ENCODE measurements at places on chromosomes 4 and X.

- DNase-seq, result no peak
Measured at GRCh38 chr4:123401271-123402120, 4.9 kb downstream of the SPRY1 start.

- no peak for DNase-seq
Measured at GRCh38 chr4:175385797-175386196, 426.3 kb downstream of the GPM6A start.

GRCh38 chr4:184506527-184507121 is 32.3 kb upstream of the IRF2 start:
- peak; percentile 80 for DNase-seq

DNA sequence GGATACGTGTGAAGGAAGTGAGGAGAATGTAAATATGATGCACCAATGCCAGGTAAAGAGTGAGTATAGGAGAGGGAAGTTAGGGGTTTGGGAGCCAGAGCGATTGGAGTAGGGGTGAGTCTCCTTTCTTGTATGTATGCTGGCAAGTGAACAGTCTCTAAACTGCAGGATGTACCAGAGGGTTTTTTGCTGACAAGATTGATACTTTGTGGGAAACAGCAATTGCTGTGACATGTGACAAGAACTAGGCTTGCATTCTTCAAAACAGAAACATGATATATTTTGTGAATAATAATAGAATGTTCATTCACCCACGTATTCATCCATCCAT is 706 bp downstream of the CHIC1 start:
- DNase-seq, result no peak

DNA sequence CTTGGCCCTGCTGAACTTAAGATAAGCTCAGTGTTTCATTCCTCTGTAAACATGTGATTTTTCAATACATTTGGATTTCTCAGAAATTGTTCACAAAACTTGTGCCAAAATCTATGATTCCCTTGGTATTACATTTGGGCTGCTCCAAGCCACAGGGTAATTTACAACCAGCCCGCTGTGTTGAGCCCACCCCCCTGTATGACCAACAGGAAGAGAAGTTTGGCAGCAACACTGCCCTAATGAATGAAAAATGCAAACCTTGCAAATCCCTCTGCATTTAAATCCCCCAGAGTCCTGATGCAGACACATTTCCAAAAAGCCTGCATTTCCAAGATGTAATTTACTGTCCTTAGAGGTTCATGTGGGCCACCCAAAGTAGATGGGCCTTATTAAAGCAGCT is 34.1 kb upstream of the GAB1 start:
- DNase-seq, result no peak

- DNase-seq, result no peak
Measured at GRCh38 chr4:6772223-6772928, 10.2 kb upstream of the KIAA0232 start.

- DNase-seq, result no peak
Measured at GRCh38 chr4:109624536-109624935, 64.5 kb downstream of the MCUB start.

- DNase-seq, result no peak
Measured at GRCh38 chr4:89904524-89904923, 9.9 kb downstream of the MMRN1 start.

DNA sequence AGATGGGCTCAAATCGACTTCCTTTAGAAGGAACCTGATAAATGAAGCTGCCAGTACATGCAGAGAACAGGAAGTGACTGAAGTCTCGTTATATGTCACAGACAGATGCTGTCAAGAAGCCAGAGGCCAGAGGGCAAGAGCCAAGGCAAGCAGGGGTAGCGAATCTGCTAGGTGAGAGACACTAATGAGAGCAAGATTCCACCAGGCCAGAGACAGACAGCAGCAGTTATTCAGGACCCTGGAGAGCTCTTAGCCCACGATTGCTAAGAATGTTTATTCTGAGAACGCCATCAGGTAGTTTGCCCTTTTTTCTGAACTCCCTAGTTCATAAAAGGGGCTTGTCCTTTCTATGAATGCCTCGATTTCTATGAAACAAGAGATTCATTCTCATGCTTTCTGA is 73.7 kb downstream of the BEND2 start:
- DNase-seq, result no peak

- DNase-seq, result no peak
Measured at GRCh38 chr4:73727685-73728084, 12.7 kb upstream of the CXCL8 start.

GRCh38 chrX:33989936-33990335 is 142.2 kb downstream of the FAM47A start:
- DNase-seq, result no peak

DNA sequence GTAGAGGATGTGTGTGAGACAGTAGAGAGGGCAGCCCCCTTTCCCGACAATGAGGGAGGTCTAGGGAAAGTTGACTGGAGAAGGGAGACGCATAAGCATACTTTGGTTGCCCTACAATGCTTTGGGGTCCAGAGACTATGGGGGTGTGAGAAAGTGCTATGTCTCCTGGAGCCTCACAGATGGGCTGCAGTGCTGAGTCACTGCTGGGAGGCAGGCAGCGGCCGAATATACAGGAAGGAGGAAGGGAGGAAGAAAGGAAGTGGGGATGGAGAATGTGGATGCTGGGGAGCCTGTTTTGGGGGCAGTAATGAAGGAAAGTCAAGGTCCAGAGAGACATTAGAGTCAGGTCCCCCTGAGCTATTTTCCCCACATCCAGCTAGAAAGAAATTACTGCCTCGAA is 12.7 kb downstream of the DRP2 start:
- DNase-seq, result no peak

GRCh38 chrX:1727531-1728027 is 112.7 kb downstream of the ASMT start:
- DNase-seq, result no peak

DNA sequence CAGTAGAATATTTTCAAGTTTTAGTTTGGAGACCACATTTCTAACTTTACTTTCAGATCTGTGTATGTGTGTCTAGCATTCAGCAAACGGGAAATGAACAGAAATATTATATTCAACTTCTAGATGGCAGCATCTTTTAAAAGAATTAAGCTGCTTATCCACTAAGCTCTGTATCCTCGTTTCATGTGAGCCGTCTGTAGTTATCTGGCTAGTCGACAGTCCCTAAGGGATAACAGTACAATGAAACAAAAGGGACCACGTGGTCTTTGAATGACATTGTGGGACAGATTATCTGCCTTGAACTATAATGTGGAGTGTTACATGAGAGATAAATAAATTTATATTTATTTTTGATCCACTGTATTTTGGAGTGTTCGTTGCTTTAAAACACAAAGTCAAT is 35.8 kb upstream of the PRSS12 start:
- no peak for DNase-seq

DNA sequence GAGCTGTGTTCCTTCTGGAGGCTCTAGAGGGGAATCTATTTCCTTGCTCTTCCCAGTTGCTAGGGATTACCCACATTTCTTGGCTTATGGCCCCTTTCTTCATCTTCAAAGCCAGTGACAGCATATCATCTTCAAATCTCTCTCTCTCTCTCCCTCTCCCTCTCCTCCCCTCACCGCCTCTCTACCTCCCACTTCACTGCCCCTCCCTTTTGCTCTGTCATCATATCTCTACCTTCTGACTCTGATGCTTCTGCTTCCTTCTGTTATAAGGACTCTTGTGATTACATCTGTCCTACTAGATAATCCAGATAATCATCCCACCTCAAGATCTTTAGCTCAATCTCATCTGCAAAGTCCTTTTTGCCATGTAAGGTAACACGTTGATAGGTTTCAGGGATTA is 93.1 kb upstream of the TEX13D start:
- DNase-seq, result no peak

GRCh38 chr4:110485452-110485851 is 9.5 kb downstream of the ENPEP start:
- DNase-seq, result no peak

- DNase-seq, result no peak
Measured at GRCh38 chr4:52877036-52877435, 14.9 kb downstream of the RASL11B start.

- DNase-seq, result peak; percentile 8
Measured at GRCh38 chr4:139167774-139168444, 9.1 kb downstream of the ELF2 start.

GRCh38 chr4:140249351-140249750 is 95.4 kb upstream of the MAML3 start:
- no peak for DNase-seq

DNA sequence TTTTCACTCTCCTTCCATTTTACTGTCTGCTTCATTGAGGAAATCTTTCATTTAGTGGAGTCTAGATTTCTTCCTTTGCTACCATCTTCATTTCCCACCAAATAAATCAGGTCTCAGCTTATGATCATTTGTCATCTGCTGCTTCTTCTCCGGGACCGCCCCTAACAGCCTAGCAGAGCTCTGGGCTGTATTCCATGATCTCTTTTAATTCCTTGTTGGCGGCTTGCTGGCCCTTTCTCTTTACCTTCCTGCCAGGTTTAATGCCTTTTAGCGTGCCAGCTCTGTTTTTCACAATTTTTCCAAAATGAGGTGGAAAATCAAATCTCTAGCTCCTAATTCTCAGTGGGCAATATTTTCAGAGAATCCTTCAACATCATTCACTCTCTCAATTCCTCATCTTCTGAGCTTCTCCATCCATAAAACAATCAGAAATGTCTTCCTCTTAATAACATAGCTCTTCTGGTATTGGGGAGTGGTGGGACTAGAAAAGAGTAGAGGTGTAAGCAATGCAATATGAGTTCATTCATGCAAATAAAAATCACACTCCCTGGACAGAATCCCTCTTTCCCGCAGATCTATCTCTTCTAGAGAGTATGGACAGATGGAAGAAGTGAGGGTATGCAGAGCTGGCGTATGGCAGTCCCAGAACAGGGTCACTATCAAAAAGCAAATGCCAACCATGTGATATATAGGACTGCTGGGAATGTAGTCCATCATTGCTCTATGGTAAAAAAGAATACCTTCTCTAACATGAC is 491.3 kb downstream of the KCNIP4 start:
- no peak for DNase-seq

- DNase-seq, result no peak
Measured at GRCh38 chr4:94490437-94490836, 38.7 kb downstream of the PDLIM5 start.

DNA sequence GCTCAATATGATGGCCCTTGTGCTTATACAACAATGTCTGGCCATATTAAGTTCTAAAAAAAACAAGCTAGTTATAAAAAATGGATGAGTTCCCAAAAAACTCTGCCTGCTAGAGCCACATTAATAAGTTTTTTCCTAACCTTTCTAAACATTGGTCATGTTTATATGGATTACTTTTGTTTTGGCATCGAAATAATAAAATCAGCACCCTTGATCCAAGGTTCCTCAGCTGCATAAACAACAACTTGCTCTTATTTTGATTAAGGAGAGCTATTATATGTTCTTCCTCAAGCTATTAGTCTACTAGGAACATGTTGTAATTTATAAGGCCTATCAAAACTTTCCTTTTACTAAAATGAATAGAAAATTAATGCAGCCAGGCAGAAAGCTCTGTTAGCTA is 48.4 kb downstream of the UNC5C start:
- DNase-seq, result no peak

DNA sequence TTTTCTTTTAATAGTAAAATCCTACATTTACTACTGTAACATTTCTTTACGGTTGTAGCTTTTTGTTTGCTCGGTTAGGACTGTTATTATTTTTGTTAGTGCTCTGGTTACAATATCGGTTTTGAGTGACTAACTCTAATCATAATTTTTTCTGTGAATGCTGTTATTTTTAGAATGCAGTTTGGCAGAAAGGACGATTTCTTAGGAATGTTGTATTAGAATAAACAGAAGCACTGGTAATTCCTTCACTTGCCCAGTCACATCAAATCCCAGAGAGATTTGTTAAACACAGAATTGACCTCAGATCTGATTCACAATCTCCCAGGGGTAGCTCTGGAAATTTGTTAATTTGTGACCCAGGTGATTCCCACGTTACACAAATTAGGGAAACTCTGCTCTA is 21.7 kb downstream of the DDIT4L start:
- no peak for DNase-seq

DNA sequence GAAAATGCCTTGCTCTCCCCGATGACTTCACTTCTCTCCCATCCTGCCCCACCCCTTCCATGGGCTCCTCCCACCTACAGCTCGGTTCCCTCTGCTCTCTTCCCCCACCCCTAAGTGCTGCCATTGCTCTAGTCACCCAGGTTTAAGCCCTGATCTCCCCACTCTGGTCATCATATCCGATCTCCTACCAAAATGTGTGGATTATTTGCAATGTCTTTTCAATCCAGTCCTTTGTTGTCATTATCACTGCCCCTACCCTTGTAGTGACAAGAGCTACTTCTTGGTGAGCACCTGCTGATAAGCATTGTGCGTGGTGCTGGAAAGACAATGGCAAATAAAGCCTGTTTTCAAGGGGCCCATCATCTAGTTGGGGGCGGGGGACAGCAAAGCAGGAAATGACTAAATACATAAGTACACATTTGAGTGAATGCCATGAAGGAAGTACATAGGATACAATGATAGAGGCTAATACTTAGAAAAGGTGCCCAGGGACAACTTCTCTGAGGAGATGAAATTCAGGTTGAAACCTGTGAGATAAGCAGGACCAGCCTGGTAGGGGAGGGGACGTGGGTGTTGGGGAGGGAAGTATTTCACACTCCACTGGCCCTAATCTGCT is 63.8 kb downstream of the DLG3 start:
- DNase-seq, result no peak

DNA sequence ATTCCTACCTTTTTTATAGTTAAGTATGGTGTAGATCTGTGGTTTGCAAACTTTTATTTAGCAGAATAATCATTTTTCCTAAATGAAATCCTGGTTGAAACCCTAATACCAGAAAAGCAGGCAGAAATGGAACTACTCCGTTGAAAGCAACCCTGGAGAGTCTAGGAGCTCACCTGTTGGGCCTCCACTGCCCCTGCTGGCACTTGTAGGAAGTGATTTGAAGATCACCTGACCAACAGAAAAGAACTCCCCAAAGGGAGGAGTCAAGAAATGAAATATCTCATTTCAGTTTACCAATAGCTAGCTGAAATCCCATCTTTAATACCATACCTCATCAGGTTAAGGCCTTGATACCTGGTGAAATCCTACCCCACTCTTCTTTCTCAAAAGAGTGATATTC is 277.1 kb downstream of the KLHL13 start:
- no peak for DNase-seq

- DNase-seq, result no peak
Measured at GRCh38 chrX:15274946-15275345, 5.1 kb upstream of the ASB9 start.

GRCh38 chrX:22276781-22277180 is 4.1 kb downstream of the CBLL2 start:
- DNase-seq, result no peak

GRCh38 chrX:87140800-87141483 is 376.7 kb upstream of the KLHL4 start:
- DNase-seq, result no peak

Data from germinal center (tissue), 1 donor.